CD4-positive, alpha-beta T cell treated with Interleukin-10 for 1 hour (primary cell): ENCODE measurements at places on chromosomes 2 and 18.

DNA sequence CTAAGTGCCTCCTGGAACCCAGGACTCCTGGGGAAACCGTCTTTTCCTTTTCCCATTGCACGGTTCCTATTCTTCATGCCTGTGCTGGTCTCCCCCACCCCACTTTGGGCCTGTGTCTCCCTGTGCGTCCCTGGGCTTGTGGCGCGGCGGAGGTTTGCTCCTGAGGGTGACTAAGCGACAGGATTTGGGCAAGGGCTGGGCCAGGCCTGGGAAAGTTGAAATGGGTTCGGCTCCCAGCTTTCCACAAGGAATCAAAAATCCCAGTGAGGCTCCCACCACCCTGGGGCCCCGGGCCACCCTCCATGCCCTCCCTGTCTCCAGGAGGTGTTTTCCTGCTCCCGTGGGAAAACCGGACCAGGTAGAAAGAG is 197.6 kb downstream of the NDUFA10 start:
- DNase-seq: no peak

GRCh38 chr2:109554758-109555157 is 59.0 kb downstream of the SEPTIN10 start:
- DNase-seq: no peak

- no peak for DNase-seq
Measured at GRCh38 chr2:215775106-215775505, 238.2 kb downstream of the MREG start.

DNA sequence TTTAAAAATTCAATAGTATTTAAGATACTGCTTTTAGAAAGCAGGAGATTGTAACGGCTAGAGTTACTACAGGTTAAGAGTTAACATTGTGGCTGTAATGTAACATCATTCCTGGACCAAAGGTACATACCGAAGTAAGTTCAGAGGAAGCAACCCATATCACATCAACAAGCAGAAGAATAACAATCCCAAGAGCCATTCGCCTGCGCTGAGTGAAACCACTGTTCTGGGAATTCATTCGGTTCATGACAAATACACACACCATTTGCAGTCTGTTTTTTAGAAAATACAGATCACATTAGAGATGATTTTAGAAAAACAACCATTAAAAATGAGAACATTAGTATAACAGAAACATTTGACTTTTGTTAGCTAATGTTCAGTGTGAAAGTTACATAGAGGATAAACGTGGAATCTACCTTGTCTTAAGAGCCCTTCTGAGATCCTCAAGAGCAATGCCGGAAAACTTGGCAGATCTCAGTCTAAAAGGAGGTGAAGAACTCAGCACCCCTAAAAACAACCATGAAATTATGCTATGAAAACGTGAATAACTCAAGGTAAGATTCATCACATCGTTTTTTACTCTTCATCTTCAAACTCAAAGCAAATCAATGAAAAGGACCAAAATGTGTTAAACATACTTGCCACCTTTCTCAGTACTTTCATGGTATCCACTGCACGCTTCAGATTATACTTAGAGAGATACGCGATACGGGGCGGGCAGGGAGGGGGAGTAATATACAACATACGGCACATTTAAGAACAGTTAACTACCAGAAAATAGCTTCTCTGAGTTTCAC is 1.2 kb downstream of the SLC35F5 start:
- DNase-seq: no peak

GRCh38 chr2:205642599-205643356 is 39.5 kb upstream of the NRP2 start:
- no peak for DNase-seq

GRCh38 chr18:8778386-8778785 is 73.0 kb downstream of the MTCL1 start:
- no peak for DNase-seq

DNA sequence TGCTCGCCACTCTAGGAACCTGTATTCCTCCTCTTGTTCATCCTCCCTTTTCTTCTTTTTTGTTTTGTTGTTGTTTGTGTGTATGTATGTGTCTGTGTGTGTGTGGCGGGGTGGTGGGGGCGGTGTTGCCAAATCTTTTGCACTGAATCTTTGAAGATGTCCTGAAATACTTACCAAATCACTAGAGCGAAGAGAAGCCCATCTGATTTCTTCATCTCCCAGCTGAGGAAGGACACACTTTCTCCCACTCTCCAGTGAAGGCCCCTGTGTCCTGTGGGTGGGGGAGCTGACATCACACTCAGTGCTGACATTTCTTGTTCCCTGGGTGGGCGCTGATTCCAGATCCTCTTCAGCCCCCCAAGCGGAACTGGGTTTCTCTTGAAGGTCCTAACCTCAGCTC is 74.5 kb downstream of the NEDD4L start:
- DNase-seq: no peak

- no peak for DNase-seq
Measured at GRCh38 chr18:71001597-71001996, 712.8 kb downstream of the SOCS6 start.

GRCh38 chr2:118442996-118443553 is 354.8 kb downstream of the INSIG2 start:
- no peak for DNase-seq

DNA sequence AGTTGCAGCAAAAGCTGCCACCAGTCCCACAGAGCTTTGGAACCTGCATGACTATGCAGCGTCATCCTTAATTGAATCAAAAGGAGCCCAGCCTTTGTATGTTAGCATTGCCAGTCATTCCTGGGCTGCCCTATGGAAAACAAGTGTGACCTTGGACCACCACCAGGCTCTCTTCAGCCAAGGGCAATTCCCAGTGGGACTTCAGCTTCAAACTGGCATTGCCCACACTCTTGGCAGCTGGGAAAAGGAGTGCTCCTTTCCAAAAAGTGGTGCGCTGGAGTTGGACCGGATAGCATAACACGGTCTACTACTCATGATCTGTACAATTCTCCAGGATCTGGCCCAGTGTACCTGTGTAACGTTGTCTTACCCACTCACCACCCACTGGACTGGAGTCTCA is 259.5 kb downstream of the MREG start:
- DNase-seq: no peak

DNA sequence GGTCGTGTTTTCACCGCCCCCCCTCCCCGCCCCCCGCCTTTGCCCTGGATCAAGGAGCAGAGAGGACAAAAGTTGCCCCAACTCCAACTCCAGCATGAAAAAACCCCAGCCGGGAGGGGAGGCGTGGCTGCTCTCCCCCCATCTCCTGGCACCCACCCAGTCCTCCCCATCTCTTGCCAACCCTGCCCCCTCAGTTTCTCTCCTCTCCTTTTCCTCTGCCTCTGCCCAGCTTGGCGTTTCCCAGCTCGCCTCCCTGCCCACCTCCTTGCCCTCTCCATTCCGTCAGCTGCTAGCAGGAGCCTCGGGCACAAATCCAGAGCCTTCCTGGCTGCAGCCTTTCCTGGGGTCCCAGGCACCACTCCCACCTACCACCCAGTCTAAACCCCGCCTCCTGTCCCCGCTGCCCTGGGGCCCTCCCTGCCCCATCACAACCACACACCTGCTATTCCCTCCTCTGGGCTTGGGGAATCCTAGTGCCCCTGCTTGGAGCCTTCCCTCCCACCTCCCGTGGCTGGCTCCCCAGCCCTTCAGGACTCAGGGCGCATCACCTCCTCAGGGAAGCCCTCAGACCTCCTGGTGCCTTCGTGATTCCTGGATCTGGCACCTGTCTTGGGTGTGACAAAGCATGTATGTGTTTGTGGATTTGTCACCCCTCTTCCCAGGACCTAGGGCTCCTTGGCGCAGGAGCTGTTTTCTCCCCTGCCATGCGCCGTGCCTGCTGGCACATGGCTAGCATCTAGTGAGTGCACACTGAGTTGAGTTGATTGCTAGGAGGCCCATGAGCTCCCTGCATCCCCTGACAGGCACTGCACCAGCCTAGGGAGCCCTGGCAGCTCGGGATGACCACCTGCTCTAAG is 209.1 kb downstream of the TFCP2L1 start:
- DNase-seq: no peak

DNA sequence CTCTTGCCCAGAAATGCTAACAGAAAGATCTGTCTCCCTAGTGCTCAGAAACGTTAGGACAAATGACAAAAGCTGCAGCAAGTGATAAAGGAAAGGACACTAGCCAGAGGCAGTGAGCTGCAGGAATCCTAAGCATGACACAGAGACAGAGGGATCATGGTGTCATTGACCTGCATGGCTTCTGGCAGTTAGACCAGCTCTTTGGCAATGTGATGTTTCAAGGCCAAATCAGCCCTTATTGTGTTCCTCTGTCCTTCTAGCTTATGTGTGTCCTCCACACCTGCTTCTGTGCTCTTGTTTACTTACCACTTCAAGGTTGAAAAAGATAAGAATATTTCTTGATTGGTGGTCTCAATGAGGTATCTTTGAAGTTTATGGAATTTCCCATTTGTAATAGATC is 120.8 kb downstream of the RHBDD1 start:
- DNase-seq: no peak

GRCh38 chr18:42798606-42799170 is 316.8 kb downstream of the RIT2 start:
- no peak for DNase-seq

- DNase-seq: no peak
Measured at GRCh38 chr2:229901819-229902218, 20.0 kb downstream of the TRIP12 start.

- DNase-seq: no peak
Measured at GRCh38 chr2:102686479-102687439, 67.4 kb downstream of the SLC9A2 start.

DNA sequence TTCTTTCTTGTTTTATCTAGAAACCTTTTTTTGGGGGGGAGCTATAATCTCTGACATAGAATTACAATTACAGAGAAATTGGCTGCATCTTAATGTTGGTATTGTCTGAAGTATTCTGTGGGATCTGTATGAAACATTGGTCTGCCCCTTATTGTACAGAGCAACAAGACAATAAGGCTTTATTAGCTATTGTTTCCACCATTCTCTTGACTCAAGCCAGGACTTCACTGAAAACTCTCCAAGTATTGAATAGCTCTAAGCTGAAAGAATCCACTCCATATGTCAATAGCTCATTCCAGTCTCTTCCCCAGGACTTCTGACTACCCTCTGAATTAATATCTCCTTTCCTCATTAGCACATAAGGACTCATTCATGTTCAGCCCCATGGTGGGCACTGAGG is 77.8 kb downstream of the RHBDD1 start:
- no peak for DNase-seq

GRCh38 chr2:24766609-24767008 is 26.6 kb downstream of the PTRHD1 start:
- DNase-seq: no peak

DNA sequence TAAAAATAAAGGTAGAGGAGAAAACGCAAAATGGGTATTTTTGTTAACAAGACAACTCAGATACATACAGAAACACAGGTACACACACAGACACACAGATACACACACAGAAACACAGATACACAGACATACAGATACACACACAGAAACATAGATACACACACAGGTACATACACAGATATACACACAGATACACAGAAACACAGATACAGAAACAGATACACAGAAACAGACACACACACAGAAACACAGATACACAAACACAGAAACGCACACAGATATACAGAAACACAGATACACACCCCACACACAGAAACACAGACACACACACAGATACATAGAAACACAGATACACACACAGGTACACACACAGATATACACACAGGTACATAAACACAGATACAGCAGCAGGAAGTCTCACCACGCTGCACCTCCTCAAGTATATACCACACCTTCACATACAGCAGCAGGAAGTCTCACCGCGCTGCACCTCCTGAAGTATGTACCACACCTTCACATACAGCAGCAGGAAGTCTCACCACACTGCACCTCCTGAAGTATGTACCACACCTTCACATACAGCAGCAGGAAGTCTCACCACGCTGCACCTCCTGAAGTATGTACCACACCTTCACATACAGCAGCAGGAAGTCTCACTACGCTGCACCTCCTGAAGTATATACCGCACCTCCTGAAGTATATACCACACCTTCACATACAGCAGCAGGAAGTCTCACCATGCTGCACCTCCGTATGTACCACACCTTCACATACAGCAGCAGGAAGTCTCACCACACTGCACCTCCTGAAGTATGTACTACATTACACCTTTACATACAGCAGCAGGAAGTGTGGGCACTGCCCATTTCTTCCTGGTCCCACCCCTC is 250.5 kb downstream of the HDAC4 start:
- peak; percentile 48 for DNase-seq

- DNase-seq: no peak
Measured at GRCh38 chr2:199591826-199592225, 134.1 kb upstream of the SATB2 start.

DNA sequence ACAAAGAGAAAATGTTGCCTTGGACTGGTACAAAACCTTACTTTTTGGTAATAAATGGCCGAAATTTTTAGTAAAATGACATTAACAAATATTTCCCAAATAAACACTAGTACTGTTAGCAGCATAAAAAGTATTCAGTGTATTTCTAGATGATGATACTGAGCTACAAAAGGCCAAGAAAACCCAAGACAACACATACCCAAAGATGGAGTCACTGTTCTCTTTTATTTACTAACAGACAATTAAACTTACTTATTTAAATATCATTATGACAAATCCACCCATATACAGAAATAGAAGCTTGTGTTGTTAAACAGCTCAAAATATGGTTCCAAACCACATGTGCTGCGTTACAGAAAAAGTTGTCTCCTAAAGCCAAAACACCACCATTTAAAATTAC is 239.9 kb downstream of the ZEB2 start:
- no peak for DNase-seq
